ENCODE measurements at places on chromosomes 2 and 18. TPM values are rescaled to one million over a fixed set of nuclear protein-coding genes. Genes with fewer than 3 reads are reported as not detected.

Gene OXER1
- total RNA-seq: not detected

Gene NCKAP5
- 0.27 TPM for total RNA-seq

Gene RNF125
- total RNA-seq: 0.09 TPM

Gene SAG
- not detected for total RNA-seq

Gene ATP5MC3
- 100 TPM for total RNA-seq

Gene CNTNAP5
- 0.09 TPM for total RNA-seq

Gene RASGRP3
- 8.4 TPM for total RNA-seq

Gene POTEJ
- total RNA-seq: 0.09 TPM

Gene CCBE1
- total RNA-seq: 1.5 TPM

Gene VWC2L
- not detected for total RNA-seq

Gene ZNF519
- total RNA-seq: 3.3 TPM

Gene FAM110C
- not detected for total RNA-seq
